ENCODE measurements at places on chromosomes 12 and 14.

DNA sequence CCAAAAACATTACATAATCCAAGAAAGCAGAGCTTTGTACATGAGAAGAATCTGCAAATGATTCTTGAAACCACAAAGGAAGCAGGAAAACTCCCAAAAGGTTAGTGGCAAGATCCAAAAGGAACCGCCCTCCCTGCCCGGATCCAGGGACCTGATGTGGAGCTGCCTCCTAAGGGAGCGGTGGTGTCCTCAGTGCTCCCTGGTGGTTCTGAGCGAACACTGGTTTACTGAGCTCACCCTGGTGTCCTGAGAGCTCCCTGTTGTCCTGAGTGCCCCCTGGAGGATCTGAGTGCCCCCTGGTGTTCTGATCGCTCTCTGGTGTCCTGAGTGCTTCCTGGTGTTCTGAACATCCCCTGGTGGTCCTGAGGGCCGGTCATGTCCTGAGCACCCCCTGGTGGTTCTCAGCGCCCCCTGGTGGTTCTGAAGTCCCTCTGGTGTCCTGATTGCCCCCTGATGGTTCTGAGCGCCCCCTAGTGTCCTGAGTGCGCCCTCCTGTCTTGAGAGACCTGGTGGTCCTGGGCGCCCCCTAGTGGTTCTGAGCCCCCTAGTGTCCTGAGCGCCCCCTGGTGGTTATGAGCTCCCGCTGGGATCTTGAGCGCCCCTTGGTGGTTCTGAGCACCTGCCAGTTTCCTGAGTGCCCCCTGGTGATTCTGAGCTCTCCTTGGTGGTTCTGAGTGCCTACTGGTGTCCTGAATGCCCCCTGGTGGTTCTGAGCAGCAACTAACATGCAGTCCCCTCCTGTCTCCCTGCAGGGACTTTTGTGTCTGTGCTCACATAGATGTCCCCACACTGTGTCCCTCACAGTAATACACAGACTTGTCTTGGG is 891.1 kb downstream of the TMEM121 start:
- peak; percentile 58 for DNase-seq

- peak; percentile 30 for DNase-seq
Observed at GRCh38 chr14:102554821-102555819, 37.3 kb upstream of the RCOR1 start.

DNA sequence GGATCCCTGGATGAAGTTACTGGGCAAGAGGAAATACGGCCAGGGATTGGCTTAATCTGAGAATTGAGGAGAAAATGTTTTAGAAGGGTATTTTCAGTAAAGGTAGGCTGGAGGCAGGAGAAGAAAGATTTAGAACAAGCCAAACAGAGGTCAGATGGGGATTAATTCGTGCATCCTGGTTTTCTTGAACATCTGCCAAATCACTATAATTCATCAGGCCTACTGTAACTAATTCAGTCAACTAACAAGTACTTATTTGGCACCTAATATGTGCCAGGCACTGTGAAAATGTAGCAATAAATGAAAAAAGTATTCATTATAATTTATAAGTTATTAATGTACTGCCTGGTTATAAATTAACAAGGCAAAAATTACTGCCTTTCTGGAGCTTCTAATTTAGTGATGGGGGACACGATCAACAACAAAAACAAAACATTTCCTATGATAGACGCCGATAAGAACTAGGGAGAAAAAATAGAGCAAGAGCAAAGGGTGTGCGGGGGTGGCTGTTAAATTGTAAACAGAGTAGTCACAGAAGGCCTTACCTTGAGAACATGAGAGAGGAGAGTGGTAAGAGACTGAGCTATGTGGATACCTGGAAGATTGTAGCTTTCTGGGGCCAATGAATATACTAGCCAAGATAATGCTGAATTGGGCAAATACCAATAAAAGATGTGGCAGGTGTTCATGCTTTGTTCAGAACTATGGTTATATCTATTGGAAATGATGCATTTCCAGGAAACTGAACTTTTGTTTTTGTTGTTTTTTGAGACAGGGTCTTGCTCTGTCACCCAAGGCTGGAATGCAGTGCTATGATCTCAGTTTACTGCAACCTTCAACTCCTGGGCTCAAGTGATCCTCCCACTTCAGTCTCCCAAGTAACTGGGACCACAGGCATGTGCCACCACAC is 34.0 kb downstream of the DUSP16 start:
- no peak for DNase-seq

- DNase-seq: no peak
Observed at GRCh38 chr14:63542231-63542999, 762 bp downstream of the PPP2R5E start.

- no peak for DNase-seq
Observed at GRCh38 chr12:47954467-47955045, 8.8 kb upstream of the TMEM106C start.

DNA sequence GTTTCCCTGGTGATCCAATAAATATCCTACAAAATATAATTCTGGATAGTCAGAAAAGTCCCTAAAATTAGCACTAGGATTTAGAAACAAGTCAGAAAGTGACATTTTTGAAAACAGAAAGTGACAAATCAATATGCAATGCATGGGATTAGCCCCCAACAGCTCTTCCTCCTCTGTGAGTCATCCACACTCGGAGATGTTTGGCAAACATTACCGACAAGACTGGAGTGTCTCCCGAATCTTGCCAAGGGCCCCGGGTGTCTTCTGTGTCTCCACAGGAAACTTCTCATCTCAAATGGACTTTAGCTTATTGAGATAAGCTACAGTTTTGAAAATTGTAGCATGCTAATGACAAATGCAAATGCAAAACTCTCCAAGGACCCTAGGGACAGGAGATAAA is 398.9 kb upstream of the CCDC196 start:
- DNase-seq: no peak

- DNase-seq: no peak
Observed at GRCh38 chr12:3233797-3234196, 156.6 kb downstream of the TSPAN9 start.

- DNase-seq: no peak
Observed at GRCh38 chr12:67795236-67795635, 146.7 kb downstream of the DYRK2 start.

DNA sequence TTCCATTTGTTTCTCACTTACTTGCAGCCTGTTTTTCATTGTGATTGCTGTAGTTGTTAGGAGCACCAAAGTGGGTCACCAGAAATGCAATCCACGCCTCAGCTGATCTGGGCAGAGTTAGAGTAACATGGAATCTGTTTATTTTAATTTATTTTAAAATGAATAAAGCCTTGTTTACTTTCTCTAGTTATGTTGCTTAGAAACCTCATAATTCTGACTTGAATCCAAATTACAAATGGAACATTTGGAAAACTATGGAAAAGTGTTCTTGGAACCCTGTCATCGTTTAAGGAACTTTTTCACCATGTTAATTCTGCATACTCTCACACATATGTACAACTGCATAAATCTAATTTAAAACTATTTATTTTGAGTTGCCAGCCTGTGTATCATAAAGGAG is 92.2 kb upstream of the DAAM1 start:
- DNase-seq: no peak

DNA sequence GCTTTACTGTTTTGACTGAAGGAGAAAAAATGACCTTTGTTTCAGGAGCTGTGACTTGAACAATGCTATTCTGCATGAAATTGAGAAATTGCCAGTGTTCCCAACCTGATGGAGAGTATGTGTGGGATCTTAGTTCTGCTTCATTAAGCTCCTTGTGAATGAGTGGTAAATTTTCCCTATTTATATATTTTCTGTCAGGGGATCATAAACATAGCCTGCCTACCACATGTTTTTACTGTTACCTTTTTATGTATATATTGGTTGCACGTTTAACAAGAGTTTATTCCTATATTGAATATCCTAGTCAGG is 271.7 kb downstream of the PDZRN4 start:
- DNase-seq: no peak

DNA sequence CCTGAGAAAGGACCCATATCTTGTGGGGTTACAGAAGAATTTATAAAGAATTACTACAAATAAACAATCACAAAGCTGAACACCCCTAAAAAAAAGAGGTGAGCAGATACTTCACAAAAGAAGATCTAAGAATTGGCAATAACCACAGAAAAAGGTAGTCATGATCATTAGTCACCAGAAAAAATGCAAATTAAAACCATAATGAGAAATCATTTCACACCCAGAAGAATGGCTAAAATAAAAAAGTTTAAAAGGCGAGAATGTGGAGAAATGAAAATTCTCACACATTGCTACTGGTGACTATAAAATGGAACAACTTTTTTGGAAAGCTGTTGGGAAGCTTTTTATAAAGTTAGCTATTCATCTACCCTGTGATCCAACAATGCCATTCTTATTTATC is 208.2 kb upstream of the GARIN6 start:
- DNase-seq: no peak

GRCh38 chr14:45103806-45104205 is 19.9 kb downstream of the PRPF39 start:
- no peak for DNase-seq

DNA sequence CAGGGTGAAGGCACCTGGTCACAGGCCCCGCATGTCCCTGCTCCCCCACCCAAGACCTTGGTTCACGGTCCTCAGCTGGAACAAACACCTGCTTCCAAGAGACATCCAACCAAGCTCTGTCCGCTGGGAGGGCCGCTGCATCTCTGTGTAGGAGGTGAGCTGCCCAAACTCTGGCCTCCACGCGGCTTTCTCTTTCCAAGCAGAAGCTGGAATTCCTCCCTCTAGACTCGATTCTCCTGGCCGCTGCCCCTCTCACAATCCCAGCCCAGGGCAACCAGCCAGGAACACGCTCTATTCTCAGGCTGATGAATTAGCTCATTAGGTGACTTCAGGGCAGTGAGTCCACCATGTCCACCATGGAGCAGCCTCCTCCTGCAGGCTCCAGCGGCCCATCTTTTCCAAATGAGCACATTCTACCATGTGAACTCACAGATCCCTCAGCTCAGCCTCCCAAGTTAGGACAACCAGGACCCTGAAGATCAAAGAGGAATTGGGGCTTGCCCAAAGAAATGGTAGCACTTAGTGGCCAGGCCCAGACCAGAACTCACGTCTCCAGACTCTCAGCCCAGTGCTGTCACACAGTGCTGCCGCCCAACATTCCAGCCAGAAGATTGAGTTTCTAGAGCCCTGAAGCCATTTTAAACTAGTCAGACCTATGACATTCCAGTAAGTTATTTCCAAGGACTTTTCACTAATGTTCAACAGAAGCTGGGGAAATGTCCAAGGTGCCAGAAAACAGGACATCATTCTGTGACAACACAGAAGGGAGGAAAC is 146.6 kb downstream of the ANO2 start:
- DNase-seq: no peak

DNA sequence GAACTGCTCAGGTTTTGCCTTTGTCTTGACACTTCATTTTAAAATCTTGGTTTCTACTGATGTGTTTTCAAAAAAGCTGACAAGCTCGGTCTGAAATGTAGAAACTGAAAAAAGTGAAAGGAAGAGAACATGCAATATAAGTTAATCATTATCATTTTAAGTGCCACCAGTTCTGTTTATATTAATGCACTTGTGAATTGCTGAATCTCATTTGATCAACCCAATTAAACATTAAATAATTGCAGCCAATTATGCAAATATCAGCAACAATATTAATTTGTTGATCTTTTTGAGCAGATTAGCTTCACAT is 133.8 kb downstream of the BCAT1 start:
- no peak for DNase-seq

- DNase-seq: no peak
Observed at GRCh38 chr12:115584156-115584555, 693.3 kb downstream of the MED13L start.

GRCh38 chr12:128801879-128802391 is 21.8 kb downstream of the SLC15A4 start:
- no peak for DNase-seq

DNA sequence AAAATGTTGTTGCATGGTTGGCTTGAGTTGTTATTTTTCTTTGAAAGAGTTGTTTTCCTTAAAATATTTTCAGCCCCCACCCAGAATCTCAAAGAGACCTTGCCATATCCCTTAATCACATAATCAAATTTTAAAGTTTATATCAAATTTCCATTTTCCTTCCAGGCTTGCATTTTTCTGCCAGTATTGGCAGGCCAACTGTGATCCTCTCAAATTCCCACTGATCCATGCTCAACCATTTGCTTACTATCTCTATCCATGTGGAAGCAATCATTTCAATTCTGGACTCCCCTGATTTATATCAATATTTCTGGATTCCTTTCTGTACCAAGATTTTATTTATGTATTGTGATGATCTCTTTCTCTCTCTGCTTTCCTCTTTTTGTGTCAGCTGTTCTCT is 64.2 kb upstream of the PYGL start:
- DNase-seq: no peak

- DNase-seq: no peak
Observed at GRCh38 chr14:89933002-89933401, 21.5 kb downstream of the EFCAB11 start.

DNA sequence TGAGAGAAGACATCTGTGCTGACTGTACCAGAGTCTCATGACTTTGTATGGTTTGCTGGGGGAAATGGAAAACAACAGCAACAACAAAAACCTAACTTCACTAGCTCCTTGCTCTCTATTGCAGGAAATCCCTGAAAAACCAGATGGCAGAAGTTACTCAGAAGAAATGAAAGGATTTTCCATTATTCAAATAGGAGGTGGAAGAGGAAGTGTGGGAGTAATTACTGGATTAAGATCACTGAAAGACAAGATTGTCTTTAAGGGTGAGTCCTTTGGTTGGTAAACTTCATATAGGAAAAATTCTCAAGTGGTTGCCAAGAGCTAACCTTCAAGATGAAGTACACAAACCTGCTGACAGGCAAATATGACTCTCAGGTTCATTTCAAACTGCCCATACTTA is 391.9 kb upstream of the ATP2B1 start:
- no peak for DNase-seq

DNA sequence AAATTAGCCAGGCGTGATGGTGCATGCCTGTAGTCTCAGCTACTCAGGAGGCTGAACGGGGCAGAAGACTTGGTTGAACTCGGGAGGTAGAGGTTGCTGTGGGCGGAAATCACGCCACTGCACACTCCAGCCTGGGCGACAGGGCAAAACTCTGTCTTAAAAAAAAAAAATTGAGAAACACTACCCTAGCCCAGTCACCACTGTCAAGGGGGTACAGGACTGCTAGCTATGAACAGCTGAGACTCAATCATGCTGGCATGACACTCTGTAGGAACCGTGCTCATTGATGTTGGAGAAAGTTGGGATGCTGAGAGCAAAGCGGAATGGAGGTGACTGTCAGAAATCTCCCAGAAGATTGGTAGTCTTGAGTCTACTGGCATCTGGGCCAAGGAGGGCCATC is 58.2 kb upstream of the STON2 start:
- DNase-seq: no peak

Measured in activated T-helper 1 cell treated with Interleukin-2 at 50 U/mL for 16 hours (primary cell).